Activated CD4-positive, alpha-beta T cell treated with anti-CD3 and anti-CD28 coated beads, Interleukin-2, amount 10 ng/mL, durations not matched to agents 7 days and 5 days (primary cell): ENCODE measurements at places on chromosomes 3 and 15. TPM values are rescaled to one million over a fixed set of nuclear protein-coding genes. Genes with fewer than 3 reads are reported as not detected.
A peak's percentile ranks its signal among the peaks of the same experiment; 100 is the strongest.

DNA sequence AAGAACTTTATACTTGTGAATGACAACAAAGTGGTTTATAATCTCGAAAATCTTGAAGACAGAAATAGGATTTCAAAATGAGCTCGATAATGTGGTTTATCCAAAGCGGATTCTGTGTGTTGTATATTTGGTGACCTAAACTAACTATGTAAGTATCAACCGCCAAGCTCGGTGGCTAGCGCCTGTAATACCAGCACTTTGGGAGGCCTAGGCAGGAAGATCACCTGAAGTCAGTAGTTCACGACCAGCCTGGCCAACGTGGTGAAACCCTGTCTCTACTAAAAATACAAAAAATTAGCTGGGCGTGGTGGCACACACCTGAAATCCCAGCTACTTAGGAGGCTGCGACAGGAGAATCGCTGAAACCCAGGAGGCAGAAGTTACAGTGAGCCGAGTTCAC lies 2.2 kb downstream of the ATP13A3 start:
- H3K4me1 ChIP-seq, result peaks cover 61% of the 10 kb centered on the region
- H3K4me3 ChIP-seq, result peak overlapping the region; percentile 92
- peak overlapping the region; percentile 96 for H3K27ac ChIP-seq
- H3K27me3 ChIP-seq, result no peaks in the 10 kb centered on the region
- H3K36me3 ChIP-seq, result peaks cover 42% of the 10 kb centered on the region

DNA sequence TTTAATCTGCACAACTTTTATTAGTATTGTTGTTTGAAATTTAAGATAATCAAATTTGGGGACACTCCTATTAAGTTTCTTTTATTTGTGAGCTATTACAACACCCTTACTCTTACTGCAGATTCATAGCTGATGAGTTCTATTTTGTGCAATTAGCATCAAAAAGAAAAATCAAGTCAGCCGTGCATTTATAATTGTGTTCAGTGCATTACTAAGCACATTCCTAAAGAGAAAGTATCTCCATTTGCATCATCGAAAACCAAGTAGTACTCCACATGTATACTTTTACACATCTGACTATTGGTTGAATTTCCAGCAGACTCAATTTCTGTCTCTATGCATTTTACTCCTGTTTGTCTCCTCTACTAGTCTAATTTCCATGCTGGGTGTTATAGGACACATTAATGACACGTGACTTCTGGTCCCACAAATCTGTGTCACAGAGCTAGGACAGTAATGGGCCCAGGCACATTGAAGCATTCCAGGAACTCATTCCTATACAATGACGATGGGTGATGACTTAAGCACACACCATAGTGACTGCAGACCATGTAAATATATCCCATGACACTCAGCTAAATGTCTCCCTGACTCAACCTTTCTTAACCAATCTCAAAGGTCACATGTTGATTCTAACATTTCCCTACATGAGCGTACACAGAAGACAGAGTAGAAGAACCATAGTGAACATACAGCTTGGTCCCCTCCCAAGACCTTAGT lies 477.5 kb downstream of the LPP start:
- H3K27ac ChIP-seq, result no peak overlapping the region
- H3K4me3 ChIP-seq, result no peak overlapping the region
- peaks cover 18% of the 10 kb centered on the region for H3K36me3 ChIP-seq
- no peak for DNase-seq
- no peaks in the 10 kb centered on the region for H3K27me3 ChIP-seq
- H3K4me1 ChIP-seq, result peaks cover 4% of the 10 kb centered on the region

EPB42 gene
- total RNA-seq, result not detected

UROC1 gene
- total RNA-seq, result not detected

DNA sequence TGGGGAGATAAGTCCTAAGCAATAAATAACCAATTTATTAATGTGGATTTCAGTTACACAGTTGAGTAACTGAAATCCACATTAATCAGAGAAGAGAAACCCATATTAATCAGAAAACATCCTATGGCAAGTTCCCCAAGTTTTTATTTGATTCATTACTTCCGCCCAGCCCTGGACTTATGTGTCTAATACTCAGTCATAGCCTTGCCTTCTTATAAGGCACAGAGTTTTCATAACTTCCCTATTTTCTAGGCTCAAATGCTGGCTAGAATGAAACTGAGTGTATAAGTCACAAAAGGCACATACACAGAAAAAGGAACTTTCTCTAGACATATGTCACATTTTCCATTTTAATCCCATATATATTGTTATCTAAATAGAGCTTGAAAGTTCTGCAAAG lies 28.8 kb downstream of the CD47 start:
- H3K36me3 ChIP-seq, result peaks cover 75% of the 10 kb centered on the region
- H3K4me1 ChIP-seq, result peaks cover 33% of the 10 kb centered on the region
- H3K27me3 ChIP-seq, result no peaks in the 10 kb centered on the region

DNA sequence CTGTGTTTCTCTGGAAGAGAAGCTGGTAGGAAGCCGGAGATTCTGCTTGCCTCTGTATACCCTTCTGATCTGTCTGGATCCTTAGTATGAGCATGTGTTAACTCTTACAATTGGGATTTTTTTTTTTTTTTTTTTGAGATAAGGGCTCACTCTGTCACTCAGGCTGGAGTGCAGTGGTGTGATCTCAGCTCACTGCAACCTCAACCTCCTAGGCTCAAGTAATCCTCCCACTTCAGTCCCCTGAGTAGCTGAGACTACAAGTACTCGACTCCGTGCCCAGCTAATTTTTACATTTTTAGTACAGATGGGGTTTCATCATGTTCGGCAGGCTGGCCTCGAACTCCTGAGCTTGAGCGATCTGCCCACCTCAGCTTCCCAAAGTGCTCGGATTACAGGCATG lies 44.5 kb downstream of the RPN1 start:
- no peaks in the 10 kb centered on the region for H3K36me3 ChIP-seq
- peaks cover 6% of the 10 kb centered on the region for H3K27me3 ChIP-seq
- no peak for DNase-seq
- H3K4me1 ChIP-seq, result peaks cover 1% of the 10 kb centered on the region

DNA sequence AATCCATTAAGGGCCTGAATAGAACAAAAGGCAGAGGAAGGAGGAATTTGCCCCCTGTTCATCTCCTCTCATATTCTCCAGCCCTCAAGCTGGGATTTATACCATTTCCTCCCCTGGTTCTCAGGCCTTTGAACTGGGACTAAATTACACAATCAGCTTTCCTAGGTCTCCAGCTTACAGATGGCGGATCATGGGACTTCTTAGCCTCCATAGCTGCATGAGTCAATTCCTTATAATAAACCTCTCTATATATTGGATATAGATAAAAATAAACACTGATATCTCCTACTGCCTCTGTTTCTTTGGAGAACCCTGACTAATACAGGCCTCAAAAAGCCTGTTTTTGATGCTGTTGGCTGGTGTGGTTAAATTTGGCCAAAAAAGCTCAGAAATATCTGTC lies 84.5 kb upstream of the TMEM108 start:
- no peak overlapping the region for H3K27ac ChIP-seq
- no peak overlapping the region for H3K4me3 ChIP-seq
- DNase-seq, result no peak
- no peaks in the 10 kb centered on the region for H3K36me3 ChIP-seq
- H3K27me3 ChIP-seq, result no peaks in the 10 kb centered on the region

- DNase-seq, result no peak
- H3K4me1 ChIP-seq, result peaks cover 35% of the 10 kb centered on the region
- no peak overlapping the region for H3K4me3 ChIP-seq
- peaks cover 14% of the 10 kb centered on the region for H3K36me3 ChIP-seq
These were observed 3.2 kb upstream of the ZFYVE19 start for GRCh38 chr15:40803688-40804087.

SOX14 gene
- not detected for total RNA-seq

ARID3B gene
- 29.0 TPM for total RNA-seq

DNA sequence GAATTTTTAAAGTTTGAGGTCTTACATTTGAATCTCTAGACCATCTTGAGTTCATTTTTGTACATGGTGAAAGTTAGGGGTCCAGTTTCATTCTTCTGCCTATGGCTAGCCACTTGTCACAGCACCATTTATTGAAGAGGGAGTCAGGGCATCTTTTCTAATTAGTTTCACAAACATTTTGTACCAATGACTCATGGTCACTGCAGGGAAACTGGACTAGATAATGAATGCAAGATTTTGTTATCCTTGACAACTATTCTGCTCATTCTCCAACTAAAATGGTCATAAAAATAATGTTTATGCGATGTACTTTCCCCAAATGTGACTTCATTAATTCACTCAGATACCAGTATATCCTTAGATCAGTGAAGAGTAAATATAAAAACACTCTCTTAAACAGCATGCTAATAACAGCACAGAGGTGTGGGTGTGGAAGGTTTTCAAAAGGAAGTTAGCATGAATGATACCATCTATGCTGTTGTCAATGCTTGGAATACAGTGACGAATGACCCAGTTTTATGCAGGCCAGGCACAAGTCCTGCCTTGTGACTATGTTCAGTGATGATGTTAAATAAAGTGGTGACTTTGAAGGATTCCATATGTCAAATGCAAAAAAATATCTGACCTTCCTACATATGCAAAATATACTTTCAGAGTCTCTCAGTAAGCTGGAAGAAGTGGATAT lies 314.9 kb upstream of the TMCO5A start:
- H3K27ac ChIP-seq, result no peak overlapping the region
- DNase-seq, result no peak

GRCh38 chr3:140472306-140473020 lies 205.4 kb upstream of the TRIM42 start:
- H3K4me1 ChIP-seq, result no peaks in the 10 kb centered on the region
- no peak overlapping the region for H3K27ac ChIP-seq
- H3K4me3 ChIP-seq, result no peak overlapping the region

SPSB4 gene
- total RNA-seq, result not detected

GRCh38 chr3:71376503-71376902 lies 207.0 kb downstream of the FOXP1 start:
- DNase-seq, result no peak
- no peak overlapping the region for H3K4me3 ChIP-seq
- peaks cover 28% of the 10 kb centered on the region for H3K4me1 ChIP-seq
- H3K27ac ChIP-seq, result no peak overlapping the region
- peaks cover 27% of the 10 kb centered on the region for H3K27me3 ChIP-seq

DNA sequence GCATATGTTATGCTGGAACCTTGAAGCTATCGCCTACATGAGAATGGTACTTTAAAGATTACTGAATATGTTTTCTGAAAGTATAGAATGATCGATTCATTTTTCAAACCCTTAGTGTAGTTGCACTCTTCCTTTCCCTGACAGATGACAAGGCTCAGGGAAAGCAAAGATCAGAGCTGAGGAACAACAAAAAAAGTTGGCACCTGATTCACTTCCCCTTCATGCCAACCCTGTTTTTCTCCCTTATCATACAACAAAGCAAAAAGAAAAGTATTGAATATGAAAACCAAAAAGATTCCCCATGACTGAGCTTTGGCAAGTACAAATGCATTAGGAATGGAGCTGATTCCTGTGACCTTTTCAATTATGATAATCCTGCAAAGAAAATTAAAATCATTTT lies 1012.7 kb downstream of the FHIT start:
- peaks cover 3% of the 10 kb centered on the region for H3K27me3 ChIP-seq
- H3K27ac ChIP-seq, result no peak overlapping the region
- no peaks in the 10 kb centered on the region for H3K4me1 ChIP-seq
- no peak for DNase-seq
- H3K4me3 ChIP-seq, result no peak overlapping the region
- no peaks in the 10 kb centered on the region for H3K36me3 ChIP-seq

GRCh38 chr3:57696801-57697321 lies 4.0 kb upstream of the DENND6A start:
- DNase-seq, result no peak
- H3K27ac ChIP-seq, result no peak overlapping the region
- H3K4me3 ChIP-seq, result no peak overlapping the region
- H3K4me1 ChIP-seq, result peaks cover 6% of the 10 kb centered on the region
- no peaks in the 10 kb centered on the region for H3K36me3 ChIP-seq
- H3K27me3 ChIP-seq, result peaks cover 3% of the 10 kb centered on the region

- H3K27me3 ChIP-seq, result no peaks in the 10 kb centered on the region
- DNase-seq, result no peak
- H3K27ac ChIP-seq, result no peak overlapping the region
- no peaks in the 10 kb centered on the region for H3K36me3 ChIP-seq
- no peaks in the 10 kb centered on the region for H3K4me1 ChIP-seq
- H3K4me3 ChIP-seq, result no peak overlapping the region
These were observed 299.2 kb upstream of the LRRN1 start for GRCh38 chr3:3499987-3500386.

DNA sequence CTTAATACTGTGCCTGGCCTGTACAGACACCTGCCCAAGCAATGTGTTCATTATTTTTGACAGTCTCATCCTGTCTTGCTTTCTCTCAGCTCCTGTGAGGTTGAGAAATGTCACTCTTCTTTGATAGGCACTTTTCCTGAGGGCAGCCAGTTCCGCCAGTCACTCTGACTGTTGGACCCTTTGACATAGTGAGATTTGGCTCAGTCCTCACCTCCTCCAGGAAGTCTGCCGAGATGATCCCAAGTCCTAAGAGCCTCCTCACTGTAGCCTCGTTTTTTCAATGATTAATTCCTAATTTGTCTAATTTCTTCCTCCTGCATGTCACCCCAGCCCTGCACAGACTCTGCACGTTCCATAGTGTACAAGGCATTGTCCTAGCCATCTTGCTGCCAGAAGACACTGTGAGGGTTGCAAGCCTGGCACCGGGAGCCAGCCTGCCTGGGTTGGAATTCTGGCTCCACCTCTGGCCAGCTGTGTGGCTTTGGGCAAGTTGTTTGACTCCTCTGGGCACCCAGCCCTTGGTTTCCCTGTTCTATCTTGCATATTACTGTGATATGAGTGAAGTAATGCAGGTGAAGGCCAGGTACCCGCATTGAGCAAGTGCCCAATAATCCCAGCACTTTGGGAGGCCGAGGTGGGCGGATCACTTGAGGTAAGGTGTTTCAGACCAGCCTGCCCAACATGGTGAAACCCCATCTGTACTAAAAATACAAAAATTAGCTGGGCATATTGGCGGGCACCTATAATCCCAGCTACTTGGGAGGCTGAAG lies 24.3 kb downstream of the RPLP1 start:
- no peak overlapping the region for H3K27ac ChIP-seq
- peaks cover 1% of the 10 kb centered on the region for H3K36me3 ChIP-seq
- H3K4me1 ChIP-seq, result no peaks in the 10 kb centered on the region

- H3K4me1 ChIP-seq, result peaks cover 8% of the 10 kb centered on the region
- H3K4me3 ChIP-seq, result no peak overlapping the region
- H3K36me3 ChIP-seq, result peaks cover 2% of the 10 kb centered on the region
- H3K27ac ChIP-seq, result peak overlapping the region; percentile 5
These were observed 358.0 kb upstream of the TGFBR2 start for GRCh38 chr3:30248423-30248822.

SLC2A2 gene
- not detected for total RNA-seq

DNA sequence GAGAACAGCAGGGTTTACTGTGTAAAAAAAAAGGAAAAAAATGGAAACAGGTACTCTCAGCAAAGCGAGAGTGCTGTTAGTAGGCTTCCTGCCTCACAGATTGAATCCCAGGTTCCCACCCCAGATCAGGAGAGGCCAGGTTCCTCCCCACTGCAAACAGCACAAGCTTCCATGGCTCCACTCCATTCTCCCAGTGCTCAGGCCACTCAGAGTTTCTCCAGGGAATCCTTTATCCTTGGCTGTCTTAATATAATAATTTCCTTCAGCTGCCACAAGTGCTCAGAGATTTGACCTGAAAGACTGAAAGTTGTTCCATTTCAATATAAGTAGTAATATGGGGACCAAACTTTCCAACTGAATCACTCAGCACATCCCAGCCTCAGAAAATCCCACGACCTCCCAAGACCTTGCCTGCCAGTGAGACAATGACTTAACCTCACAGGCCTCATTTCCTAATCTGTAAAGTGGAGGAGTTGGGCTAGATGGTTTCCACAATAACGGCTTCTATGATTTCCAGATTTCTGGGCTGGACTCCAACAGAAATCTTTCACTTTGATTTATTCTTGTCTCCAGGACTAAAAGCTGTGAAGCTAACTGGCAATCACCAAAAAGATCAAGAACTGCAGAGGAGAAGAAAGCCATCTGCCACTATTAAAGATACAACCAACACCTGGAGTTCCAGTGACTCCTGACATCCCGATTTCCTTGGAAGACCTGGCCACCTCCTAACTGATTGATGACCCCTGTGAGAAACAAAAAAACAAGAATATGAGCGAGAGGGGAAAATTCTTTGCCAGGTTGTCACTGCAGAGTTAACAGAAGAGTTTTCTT lies 289.5 kb downstream of the NEK10 start:
- no peaks in the 10 kb centered on the region for H3K36me3 ChIP-seq
- no peak overlapping the region for H3K27ac ChIP-seq
- no peak for DNase-seq
